ENCODE measurements at places on chromosomes 1 and 21.
A peak's percentile ranks its signal among the peaks of the same experiment; 100 is the strongest.

GRCh38 chr1:95496307-95496706, 262.3 kb downstream of the RWDD3 start:
- no peak for DNase-seq

DNA sequence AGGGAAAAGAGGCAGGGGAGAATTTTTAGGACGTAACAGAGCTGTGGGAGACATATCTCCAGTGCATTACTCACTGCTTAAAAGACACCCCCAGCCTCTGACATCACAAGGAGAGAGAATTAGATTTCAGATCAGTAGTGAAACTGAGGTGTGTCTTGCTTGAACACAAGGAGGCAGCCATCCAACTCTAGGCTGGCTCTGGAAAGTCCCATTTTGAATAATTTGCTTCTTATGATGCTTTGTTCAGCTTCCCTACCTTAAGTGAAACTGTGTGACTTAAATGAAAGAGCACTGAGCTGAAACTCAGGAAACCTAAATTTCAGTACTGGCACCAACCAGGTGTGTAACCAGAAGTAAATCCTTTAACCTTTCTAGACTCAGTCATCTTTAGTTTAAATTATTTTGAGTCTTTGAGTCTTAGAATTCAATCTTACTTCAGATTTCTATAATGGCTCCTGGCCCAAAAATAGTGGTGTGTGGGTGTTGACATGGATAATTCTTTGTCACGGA, 251.6 kb upstream of the SGIP1 start:
- DNase-seq: peak; percentile 63

- DNase-seq: peak; percentile 51
These were observed 2.0 kb upstream of the NID1 start for GRCh38 chr1:236066828-236067386.

DNA sequence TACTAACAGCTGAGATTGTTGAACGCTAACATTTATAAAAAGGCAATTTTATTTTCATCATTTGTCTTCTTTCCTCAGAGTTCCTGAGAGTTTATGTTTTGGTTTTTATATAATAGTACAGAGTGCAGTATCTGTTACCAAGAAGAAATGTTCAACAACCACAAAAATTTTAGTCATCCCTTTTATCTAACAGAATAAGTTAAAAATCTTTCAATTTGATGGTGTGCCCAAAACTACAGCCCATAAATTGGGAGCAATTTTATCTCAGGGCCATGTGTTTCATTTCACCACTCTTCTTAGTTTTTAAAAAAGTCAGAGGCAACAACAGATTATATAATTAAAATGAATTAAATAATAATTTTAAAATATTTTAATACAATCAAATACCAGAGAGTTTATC, 37.1 kb downstream of the NEXN start:
- DNase-seq: no peak

DNA sequence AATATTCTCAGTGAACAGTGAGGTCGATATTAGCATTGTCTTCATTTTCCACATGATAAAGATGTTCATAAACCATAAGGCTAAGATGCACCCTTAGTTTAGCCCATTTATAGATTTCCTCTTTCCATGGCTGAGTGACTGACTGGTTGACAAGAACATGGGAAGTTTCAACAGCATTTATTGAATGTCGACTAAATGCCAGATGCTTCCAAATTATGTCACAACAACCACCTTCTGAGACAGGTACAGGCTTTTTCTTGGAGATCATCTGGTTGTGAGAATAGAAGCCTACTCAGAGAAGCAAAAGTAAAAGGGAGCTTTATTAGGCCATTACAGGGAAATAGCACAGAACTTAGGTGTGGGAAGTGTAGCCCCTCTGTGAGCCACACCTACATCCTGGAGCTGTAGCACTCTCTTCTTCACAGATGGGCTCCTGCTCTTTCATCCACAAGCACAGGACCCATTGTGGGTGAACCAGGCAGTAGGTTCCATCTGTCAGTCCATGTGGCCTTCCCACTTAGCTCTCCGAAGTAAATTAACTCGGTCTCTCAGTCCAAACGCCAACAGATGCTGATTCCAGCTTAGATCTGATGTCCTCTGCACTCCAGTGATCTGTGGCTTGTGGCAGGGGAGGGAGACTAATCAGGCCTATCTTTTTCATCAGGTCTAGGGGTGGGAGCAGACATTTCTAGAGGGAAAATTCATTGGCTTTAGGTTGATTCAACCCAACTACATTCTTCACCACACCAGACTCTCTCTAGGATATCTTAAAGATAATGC, 14.3 kb downstream of the ATP2B4 start:
- DNase-seq: no peak

DNA sequence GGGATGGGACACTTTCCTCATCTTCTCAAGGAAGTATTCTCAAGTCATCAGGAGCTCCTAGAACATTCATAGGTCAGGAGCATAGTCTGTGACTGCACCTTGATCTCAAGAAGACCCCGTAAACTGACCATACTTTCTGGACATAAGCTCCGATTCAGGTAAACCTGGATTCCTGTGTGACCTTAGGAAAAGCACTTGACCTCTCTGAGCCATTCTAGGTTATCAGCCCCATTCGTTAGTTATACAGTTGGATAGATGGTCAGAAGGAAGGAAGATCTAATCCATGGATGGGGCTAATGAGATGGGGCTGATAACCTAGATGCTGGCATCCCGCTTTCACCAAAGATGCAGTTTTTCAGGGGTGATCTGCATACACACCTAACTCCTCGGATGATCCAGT, 114.3 kb downstream of the EPHB2 start:
- no peak for DNase-seq

DNA sequence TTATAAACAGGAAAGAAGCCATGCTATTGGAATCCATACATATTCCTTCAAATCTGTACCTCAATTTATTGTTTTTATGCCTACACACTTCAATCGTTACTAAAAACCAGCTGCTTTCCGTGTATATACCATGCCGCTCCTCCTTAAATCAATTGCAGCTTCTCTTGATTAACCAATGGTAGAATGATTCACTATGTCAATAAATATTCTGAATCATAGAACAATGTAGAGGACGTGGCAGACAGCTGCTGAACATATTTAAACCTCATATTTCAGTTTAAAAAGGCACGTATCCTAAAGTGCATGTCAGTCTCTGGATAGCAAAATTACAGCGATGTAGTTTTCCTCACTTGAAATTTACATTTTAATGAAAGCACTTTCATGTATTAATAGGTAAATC, 100.4 kb downstream of the MRPL39 start:
- DNase-seq: no peak

- no peak for DNase-seq
These were observed 97.8 kb downstream of the NGF start for GRCh38 chr1:115240297-115240696.

DNA sequence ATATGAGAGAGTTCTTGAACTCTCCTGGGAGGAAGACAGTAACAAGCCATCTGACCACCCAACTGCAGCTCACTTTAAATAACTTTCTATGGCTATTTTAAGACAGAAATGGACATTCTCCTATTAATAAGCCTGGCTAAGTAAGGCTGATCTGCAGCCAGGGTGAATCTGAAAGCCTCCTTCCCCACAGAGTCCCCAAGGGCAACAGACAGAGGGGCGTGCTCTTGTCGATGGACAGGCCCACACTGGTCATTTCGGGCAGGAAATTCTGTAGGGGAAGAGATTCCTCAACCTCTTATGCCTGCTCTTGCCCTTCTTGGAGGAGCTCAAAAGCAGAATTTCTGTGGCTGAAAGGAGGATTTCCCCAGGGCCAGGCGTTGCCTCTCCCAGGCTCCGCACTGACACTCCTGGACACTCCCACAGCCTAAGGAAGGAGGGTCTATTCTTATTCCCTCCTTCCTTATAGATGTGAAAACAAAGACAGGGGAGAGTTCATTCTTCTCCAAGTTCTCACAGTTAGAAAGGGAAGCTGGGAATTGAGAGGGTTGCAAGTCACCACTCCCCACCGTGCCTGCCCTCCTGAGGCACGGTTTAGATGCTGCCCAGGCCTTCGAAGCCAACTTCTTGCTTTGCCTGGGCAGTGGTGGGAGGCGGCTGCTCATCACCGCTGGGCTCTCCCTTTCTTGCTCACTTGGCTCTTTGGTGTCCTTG, 17.9 kb upstream of the KANK4 start:
- no peak for DNase-seq

DNA sequence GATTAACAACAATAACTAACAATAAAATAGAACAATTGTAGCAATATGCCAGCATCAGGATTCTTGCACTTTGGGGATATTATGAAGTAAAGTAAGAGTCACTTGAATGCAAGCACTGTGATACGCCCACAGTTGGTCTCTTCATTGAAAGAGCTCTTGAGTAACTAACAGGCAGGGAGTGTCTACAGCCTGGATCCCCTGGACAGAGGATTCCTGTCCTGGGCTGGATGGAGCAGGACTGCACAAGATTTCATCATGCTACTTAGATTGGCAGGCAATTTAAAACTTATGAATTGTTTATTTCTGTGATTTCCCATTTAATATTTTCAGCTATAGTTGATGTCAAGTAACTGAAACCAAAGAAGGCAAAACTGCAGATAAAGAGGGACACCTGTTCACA, 13.7 kb upstream of the KRTAP19-5 start:
- DNase-seq: no peak

GRCh38 chr21:25283720-25284119, 323.6 kb downstream of the MRPL39 start:
- no peak for DNase-seq

GRCh38 chr1:71462247-71462646, 381.4 kb upstream of the ZRANB2 start:
- DNase-seq: no peak

GRCh38 chr21:38126666-38127303, 130.0 kb upstream of the KCNJ15 start:
- peak; percentile 16 for DNase-seq

GRCh38 chr21:38952890-38953289, 147.2 kb downstream of the ETS2 start:
- DNase-seq: no peak

GRCh38 chr1:11908095-11908675, 18.0 kb downstream of the KIAA2013 start:
- no peak for DNase-seq

GRCh38 chr1:155105604-155106011, 22.1 kb upstream of the EFNA1 start:
- DNase-seq: no peak

GRCh38 chr1:14936815-14937214, 216.7 kb upstream of the TMEM51 start:
- DNase-seq: no peak

DNA sequence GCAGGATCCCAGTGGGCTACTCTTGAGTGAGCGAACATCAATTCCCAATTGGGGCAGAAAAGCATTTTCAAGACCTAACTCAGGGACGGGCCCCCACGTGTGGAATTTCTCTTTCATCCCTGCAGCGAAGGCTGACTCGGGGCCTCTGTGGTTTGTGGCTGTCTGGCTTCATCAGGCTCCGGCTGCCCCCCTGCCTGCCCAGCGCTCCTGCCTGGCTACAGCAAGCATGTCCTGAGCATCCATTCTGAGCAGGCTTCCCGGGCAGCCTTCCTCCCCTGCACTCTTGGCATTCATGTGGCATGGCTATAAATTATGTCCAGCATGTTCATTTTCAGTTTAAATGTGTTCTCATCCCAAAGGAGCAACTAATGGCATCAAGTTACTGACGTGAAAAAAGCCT, 588.1 kb downstream of the KIF26B start:
- DNase-seq: no peak

- DNase-seq: no peak
These were observed 19.3 kb upstream of the ADARB1 start for GRCh38 chr21:45054927-45055612.

- no peak for DNase-seq
These were observed 101.3 kb downstream of the FAF1 start for GRCh38 chr1:50858761-50859160.

DNA sequence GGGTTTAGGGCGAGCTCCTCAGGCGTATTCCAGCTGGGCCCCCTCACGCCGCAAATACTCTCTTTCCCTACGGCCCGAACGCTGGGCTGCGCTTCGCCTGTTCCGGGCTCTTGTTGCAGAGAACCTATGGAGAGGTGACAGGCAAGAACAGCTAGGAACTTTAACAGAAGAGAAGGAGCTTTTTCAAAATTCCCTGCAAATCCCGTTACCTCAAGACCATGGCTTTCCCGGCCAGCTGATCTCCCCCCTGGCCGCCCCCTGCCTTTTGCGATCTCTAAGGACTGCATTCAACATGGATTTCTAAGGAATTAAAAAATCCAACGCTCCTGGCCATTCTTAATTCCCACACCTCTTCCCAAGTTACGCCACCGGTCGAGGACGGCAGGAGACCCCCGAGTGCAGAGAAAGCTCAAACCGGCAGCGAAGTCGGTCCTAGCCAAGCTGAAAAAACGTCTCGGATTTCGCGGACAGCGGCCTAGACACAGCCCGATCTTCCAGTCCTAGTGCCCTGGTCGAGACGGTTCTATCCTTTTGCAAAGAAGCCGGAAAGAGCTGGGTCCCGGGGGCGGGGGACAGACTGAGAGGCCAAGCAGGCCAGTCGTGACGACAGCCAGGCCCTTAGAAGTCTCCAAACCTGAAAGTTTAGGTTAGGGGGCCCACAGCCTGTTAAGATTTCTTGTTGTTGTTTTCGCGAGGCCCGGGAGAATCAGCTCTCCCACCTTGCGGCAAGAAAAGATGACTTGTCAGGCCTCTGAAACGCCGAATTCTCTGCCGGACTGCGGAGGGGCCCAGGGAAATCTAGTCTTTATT, 1.1 kb upstream of the TBX15 start:
- DNase-seq: no peak

- DNase-seq: no peak
These were observed 33.1 kb upstream of the C1orf146 start for GRCh38 chr1:92184632-92185031.

GRCh38 chr1:184907500-184907899, 66.8 kb downstream of the NIBAN1 start:
- no peak for DNase-seq

DNA sequence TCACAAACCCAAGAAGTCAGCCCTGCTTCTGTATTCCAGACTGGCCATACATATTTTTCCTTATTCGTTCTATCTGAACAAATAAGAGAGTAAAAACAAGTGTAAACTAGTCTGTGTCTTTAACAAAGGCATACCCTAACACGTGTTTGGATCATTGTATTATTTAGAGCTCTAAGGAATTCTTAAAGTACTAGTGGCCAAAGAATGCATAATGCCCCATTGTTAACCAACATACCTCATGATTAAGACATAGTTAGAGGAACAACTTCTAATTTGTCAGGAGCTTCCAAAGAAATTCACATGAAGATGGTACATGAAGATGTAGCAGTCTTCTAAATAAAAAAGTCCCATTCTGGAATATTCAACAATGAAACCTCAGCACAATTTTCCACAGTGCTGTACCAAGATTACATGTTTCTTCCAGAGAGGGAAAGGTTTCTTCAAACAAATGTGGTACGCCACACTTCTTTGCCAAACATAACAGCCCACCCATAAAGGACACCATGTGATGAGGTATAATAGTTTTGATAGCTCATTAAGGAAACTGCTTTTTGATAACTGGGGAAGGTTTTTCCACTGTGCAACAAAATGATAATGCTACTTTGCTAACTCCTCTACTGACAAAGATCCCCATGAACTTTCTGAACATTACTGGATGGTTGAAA, 5.0 kb downstream of the PALMD start:
- no peak for DNase-seq

- no peak for DNase-seq
These were observed 7.4 kb downstream of the MEF2D start for GRCh38 chr1:156493154-156493631.

- DNase-seq: no peak
These were observed 43.7 kb downstream of the CDK18 start for GRCh38 chr1:205547936-205548827.
